Astrocyte of the cerebellum (primary cell): ENCODE measurements at places on chromosomes 3 and 15.

GRCh38 chr3:33658991-33659848 lies 58.8 kb downstream of the CLASP2 start:
- DNase-seq: peak; percentile 44

DNA sequence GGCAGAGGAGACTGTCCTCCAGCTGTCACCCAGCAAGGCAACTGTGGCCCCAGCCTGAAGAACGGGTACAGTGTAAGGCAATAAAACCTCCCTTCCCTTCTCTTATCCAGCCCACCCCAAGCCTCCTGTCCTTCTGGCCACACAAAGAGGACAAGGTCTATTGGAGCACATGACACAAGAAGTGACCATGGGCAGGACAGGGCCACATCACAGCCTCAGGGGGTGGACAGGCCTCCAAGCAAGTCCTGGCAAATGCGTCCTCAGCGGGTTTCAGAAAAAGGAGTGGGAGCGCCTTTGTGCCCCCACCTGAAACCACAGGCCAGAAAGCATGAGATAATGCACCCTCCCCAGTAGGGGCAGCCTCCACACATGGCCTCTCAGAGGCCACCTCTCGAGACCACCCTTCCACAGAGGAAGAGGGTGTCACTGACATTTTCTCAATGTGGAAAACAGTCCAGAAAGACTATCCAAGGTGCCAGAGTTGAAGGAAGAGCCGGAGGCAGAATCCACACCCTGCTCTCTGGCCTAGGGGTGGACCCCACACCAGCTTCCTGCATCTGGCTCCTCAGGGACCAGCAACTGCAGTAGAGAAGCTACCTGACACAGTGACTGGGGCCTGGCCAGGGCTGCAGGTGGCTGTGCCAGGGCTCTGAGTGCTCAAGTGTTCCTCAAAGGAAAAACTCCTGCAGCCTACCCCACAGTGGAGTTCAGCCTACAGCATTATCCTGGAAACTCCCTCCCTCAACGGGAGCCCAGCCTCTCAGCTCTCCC lies 43.9 kb downstream of the CCDC12 start:
- no peak for DNase-seq

DNA sequence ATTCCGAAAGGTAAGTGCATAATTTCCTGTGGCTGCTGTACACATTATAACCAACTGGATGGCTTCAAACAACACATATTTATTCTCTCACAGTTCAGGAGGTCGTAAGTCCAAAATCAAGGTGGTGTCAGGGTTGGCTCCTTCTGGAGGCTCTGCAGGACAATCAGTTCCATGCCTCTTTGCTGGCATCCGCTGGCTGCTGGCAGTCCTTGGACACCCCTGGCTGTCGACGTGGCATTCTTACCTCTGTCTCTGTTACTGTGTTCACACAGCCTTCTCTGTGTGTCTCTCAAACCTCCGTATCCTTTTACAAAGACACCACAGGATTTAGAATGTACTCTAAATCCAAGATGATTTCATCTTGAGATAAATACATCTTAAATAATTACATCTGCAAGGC lies 398.8 kb upstream of the ATP10A start:
- DNase-seq: no peak

DNA sequence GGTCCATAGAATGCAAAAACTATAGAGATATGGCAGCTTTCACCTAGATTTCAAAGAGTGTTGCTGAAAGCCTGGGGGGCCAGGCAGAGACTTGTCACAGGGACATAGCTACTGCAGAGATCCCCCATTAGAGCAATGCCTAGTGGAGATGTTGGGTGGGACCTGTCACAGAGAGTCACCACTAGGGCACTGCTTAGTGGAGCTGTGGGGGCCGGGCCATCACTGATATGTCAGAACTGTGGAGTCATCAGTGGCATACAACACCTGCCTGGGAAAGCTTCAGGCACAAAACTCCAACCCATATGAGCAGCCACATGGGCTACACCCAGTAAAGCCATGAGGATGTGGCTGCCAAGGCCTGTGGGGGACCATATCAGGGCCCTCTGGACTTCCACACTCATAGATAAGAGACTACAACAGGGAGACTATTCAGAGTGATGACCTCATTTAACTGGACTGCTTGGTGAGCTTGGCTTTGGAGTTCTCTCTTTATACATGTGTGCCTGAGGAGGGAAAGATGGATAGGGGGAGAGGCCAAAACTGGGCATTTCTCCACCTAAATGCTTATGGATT lies 176.3 kb downstream of the ZNF621 start:
- no peak for DNase-seq

- DNase-seq: no peak
Measured at GRCh38 chr15:74843891-74844299, 939 bp upstream of the ULK3 start.

GRCh38 chr3:13292375-13292774 lies 127.7 kb downstream of the NUP210 start:
- no peak for DNase-seq

DNA sequence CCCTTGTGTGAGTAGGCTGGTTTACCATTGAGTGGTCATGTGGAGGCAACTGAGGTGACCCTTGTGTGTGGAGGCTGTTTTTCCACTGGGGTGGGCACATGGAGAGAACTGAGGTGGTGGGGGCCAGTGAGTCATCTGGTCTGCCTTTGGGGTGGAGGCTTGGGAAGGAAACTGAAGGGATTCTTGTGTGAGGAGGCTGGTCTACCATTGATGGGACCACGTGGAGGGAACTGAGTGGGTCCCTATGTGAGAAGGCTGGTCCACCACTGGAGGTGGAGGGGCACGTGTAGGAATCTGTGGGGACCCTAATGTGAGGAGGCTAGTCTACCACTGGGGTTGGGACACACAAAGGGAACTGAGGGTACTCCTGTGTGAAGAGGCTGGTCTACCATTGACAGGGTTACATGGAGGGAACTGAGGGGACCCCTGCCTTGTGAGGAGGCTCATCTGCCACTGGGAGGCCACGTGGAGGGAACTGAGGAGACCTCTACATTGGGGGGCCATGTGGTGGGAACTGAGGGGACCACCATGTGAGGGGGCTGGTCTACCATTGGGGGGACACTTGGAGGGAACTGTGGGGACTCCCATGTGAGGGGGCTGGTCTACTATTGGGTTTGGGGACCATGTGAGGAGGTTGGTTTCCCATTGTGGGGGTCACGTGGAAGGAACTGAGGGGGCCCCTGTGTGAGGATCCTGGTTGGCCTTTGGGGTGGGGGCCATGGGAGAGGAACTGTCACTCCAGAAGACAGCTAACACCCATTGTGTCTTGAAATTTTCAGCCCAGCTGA lies 164.5 kb downstream of the WNT7A start:
- no peak for DNase-seq

DNA sequence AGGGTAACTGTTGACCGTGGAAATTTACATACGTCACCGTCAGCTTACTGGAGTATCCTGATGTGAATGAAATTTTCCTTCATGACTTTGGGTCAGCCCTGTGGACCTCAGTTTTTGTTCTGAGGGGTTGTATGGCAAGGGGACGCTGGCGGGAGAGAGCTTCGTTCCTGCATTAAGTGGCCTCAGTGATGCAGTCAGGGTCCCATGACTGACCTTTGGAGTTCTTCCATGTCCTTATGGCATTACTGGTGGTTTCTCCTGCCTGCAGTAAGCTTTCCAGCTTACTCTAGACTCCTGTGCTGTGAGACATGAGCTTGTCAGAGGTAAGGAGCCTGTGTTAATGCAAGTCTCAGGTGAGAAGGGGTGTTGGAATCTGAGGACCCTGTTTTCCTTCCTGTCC lies 1.8 kb downstream of the CD276 start:
- DNase-seq: no peak

- DNase-seq: no peak
Measured at GRCh38 chr15:80645494-80646065, 49.5 kb upstream of the ABHD17C start.

DNA sequence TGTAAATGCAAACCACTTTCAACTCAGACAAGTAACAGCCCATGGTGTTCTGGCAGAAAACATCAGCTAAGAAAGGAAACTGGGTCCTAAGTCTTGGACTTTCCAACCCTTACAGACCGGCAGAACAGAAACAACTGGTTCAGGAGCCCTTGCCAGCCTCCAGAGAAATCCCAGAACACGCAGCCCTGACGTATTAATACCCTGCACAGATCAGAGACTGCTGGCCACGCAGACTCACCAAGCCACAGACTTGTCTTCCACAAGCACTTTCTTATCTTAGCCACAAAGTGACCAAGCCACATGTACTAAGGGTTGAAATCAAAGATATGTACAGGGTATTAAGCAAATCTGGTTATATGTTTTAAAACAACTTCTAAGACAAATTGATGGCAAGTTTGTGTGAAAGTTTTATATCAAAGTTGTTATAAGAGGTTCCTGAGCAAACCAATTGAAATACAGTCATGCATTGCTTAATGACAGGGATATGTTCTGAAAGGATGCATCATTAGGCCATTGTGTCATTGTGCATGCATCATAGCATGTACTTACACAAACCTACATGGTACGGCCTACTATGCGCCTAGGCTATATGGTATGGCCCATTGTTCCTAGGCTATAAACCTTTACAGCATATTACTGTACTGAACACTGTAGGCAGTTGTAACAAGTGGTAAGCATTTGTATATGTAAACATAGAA lies 36.8 kb downstream of the BTD start:
- no peak for DNase-seq

- no peak for DNase-seq
Measured at GRCh38 chr3:158717576-158717975, 14.7 kb downstream of the RARRES1 start.

GRCh38 chr15:81092559-81092902 lies 41.5 kb upstream of the CFAP161 start:
- no peak for DNase-seq

DNA sequence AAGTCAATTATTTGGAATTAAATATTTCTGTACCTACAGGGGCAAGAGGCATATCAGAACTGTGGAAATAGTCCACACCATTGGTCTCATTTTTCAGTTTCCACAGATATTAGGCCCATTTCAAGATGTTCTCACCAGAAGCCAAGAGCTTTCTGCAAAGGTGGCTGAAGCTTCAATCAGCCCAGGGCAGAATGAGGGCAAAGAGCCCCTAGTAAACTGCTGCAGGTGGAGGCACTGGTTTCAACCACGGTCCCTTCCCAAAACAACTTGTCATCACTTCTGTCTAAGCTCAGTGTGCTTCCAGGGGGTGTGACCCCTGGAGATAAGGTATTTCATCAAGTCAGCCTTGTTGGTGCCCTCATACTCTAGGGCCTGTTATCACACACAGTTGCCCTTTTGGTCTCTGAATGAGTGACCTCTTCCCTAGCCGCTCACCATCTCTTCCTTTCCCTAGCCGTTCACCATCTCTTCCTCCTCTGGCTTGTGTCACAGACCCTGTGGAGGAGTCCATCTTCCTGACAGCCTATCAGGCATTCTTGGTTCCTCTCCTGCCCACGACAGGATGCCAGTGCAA lies 21.2 kb downstream of the IL17RD start:
- DNase-seq: no peak

DNA sequence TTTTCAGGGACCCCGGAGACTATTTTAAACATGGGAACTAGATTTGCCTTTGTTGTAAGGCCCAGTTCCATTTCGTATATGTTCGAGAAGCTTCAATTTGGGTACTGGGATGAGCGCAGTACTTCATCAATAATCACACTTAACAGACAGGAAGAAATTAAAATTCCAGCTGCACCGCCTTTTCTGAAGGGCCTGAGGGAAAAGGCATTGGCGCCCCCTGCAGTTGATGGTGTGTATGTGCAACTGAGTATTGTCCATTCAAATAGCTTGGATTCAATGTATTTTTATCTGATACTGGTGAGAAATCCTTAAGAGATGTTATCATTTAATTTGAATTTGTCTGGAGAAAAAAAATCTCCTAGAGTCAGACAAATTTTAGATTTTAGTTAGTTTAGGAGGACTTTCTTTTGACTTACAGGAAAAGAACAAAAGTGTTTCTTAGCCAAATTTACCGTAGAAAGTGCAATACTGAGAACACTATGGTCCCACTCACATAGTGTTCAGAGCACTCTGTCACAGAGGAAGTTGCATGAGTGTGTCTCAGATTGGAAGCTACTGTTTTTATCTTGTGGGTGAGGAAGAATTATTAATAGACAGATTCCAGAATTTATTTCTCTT lies 5.4 kb upstream of the ALDH1A2 start:
- peak; percentile 34 for DNase-seq

GRCh38 chr3:58474967-58475578 lies 16.8 kb upstream of the KCTD6 start:
- no peak for DNase-seq

GRCh38 chr15:66862940-66863335 lies 160.9 kb downstream of the SMAD6 start:
- DNase-seq: peak; percentile 55

- peak; percentile 83 for DNase-seq
Measured at GRCh38 chr3:16600780-16601536, 4.3 kb downstream of the DAZL start.

DNA sequence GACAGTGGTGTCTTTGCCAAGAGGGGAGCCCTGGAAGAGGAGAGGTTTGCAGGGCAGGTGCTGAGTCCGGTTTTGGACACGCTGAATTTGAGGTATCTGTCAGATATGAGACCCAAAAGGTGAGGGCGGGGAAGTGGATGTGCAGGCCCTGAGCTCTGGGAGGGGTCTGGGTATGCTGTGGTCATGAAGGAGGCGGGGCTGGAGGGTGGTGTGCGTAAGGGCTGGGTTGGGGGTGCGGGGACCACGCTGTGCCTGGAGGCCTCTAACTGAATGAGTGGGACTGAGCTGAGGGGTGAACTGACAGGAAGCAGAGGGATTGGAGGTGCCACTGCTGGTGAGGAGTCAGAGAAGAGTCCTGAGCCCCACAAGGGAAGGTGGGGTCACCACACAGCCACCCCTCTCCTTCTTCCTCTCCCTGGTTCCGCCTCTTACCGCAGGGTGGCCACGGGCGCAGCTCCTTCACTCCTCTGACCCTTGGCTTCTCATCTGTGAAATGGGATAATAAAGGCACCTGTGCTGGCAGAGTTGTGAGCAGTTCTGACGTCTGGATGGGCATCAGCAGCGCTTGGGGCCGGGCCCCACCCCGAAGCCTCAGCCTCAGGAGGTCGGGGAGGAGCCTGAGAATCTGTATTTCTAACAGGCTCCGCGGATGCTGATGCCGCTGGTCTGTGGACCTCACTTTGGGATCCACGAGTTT lies 28.8 kb downstream of the PSTPIP1 start:
- no peak for DNase-seq

GRCh38 chr3:154427685-154428285 lies 2.2 kb downstream of the GPR149 start:
- no peak for DNase-seq

- no peak for DNase-seq
Measured at GRCh38 chr3:171676601-171677175, 133.6 kb downstream of the PLD1 start.

DNA sequence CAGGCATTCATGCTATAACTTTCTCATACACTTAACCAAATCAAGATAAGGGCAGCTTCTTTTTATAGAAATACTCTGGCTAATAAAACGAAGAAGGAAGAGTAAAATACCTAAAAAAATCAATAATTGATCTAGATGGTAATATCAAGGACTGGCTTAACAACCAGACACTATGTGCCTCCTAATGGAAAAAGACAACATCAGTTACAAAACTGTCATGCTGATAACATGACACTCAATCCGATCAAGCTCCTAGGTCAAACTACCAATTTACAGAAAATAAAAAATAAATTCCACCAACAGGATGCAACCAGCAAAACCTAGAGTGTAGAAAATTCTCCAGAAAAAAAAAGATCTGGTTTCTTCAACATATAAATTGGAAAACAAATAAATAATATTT lies 634.6 kb downstream of the IGSF11 start:
- DNase-seq: no peak

- peak; percentile 20 for DNase-seq
Measured at GRCh38 chr15:47756872-47757271, 39.6 kb downstream of the SEMA6D start.

GRCh38 chr3:5423076-5423475 lies 235.6 kb downstream of the EDEM1 start:
- DNase-seq: no peak
